Immature natural killer cell (primary cell): ENCODE measurements at places on chromosomes 1 and 21. TPM values are rescaled to one million over a fixed set of nuclear protein-coding genes. Genes with fewer than 3 reads are reported as not detected.
A peak's percentile ranks its signal among the peaks of the same experiment; 100 is the strongest.

DNA sequence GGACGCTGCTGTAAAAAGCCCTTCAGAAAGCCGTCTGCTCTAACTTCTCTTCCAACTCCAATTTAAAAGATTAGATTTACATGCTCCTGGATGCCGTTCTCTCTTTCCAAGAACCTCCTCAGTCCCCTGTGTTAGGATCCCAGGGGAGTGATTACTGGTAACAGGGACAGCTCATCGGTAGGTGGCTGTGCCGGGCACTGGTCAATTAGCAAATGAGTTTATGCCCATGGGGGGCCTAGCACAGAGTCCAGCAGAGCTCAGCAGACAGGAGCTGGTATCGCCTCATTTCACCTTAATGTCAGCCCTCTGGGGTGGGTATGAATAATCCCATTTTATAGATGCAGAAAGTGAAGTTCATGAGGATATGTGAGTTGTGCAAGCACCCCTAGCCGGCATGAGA lies 191.9 kb downstream of the GRIK3 start:
- no peak for DNase-seq

DNA sequence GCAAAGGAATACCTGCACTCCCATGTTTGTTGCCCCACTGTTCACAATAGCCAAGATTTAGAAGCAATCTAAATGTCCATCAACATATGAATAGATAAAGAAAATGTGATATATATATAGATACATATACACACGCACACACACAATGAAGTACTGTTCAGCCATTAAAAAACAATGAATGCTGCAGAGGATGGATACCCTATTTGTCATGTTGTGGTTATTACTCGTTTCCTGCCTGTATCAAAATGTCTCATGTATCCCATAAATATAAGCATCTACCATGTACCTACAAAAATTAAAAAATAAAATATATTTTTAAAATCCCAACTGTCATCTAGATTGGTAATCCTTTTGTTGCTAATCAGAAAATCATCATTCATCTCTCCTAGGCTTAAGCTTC lies 634.8 kb upstream of the ADGRL2 start:
- DNase-seq: no peak

DNA sequence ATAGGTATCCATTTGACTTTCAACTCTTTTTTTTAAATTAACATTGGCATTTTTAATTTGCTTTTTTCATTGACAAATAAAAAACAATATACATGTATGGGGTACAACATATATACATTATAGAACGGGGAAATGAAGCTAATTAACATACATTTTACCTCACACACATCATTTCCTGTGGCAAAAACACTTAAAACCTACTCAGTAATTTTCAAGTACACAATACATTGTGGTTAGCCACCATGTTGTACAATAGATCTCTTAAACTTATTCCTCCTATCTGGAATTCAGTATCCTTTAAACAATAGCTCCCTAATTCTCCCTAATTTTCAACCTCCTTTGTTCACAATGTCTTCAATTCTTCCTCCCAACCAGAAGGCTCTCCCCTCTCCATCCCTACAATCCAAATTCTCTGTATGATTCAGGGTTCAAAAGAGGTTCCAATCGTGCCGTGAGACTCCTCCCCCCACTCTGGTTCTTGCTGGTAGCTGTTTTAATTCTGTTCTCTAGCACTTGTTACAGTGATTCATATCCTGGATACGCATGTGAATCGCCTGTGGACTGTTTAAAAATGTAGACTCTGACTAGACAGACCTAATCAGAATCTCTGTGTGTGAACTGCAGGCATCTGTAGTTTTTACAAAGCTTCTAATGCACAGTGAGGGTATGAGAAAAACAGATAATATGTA lies 87.6 kb upstream of the DUSP10 start:
- DNase-seq: peak; percentile 81

GRCh38 chr21:28333578-28334075 lies 659.0 kb downstream of the LTN1 start:
- no peak for DNase-seq

DNA sequence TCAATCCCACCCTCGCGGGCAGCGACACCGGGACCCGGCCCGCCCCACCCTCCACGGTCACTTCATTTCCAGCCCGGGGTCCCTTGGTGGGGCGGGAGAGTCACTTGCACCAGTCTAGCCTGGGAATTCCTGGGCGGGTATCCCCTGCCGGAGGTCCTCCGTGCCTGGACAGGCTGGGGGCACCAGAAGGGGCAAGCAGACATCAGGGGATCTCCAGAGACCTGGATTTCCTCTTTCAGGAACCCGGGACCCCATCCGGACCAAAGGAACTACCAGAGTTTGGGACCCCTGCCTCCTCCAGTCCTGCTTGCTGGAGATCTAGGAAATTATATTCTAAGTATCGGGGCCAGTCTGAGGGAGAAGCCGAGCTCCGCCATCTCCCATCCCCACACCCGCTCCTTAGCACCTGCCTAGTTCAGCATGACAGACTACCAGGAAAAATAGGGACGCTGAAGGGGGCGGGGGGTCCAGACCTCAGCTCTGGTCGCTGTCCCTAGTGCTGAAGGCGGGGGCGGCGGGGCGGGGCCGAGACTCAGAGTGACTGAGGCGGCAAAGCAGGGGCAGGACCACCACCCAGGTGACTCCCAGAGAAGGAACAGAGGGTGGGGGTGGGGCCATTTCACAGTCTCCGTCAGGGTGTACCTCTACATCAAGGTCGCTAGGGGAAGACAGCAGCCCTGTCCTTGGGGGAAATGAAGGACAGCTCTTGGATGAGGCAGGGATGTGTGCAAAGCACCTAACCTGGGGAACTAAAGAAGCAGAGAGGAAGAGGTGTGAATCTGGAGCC lies 832 bp downstream of the HCN3 start:
- DNase-seq: peak; percentile 51

DNA sequence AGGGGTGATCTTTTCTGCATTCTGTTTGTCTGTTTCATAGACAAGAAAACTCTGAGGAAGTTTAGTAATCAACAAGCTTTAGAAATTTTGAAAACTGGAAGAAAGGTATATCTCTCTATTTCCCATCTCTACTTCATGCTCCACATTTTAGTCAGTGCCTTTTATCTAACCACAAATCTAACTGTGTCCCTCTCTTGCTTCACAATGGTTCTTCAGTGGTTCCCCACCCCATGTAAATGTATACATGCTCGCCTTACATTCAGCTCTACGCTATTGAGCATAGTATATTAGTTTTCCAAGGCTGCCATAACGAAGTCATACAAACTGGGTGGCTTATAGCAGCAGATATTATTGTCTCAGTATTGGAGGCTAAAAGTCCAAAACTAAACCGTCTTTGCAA lies 14.4 kb upstream of the SAMSN1 start:
- DNase-seq: no peak

DNA sequence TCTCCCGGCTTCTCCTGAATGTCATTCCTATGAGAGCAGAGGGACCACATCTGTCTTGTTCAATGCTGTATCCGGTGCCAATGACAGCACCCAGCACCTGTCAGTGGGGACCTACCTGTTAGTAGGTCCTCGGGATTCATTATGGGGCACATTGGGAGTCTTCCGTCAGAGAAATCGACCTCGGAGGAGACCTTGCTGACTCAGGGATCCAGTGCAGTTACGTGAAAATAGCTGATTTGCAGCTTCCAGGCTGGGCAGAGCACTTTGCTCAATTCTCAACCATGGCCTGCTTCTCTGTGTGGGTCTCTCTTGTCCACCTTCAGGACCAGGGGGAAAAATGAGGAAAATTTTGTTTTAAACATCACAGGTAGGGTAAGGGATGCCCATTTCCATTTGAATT lies 130.2 kb downstream of the PRDM2 start:
- DNase-seq: no peak

DNA sequence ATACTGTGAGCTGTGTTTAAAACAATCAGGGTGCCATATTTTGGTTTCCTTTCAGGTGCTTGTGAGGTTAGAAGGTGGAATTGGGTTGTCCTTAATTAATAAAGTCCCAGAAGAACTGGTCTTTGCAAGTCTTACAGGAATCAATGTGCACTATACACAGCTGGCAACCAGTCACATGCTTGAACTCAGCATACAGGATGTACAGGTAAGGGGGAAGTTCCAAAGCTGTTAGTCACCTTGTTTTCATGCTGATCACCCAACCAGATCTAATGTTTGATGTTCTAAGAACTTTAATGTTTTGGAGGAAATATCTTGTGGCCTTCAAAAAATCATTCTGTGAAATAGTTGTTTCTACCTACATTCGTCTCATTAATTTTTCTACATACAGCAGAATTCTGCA lies 156.3 kb downstream of the VPS13D start:
- no peak for DNase-seq

DNA sequence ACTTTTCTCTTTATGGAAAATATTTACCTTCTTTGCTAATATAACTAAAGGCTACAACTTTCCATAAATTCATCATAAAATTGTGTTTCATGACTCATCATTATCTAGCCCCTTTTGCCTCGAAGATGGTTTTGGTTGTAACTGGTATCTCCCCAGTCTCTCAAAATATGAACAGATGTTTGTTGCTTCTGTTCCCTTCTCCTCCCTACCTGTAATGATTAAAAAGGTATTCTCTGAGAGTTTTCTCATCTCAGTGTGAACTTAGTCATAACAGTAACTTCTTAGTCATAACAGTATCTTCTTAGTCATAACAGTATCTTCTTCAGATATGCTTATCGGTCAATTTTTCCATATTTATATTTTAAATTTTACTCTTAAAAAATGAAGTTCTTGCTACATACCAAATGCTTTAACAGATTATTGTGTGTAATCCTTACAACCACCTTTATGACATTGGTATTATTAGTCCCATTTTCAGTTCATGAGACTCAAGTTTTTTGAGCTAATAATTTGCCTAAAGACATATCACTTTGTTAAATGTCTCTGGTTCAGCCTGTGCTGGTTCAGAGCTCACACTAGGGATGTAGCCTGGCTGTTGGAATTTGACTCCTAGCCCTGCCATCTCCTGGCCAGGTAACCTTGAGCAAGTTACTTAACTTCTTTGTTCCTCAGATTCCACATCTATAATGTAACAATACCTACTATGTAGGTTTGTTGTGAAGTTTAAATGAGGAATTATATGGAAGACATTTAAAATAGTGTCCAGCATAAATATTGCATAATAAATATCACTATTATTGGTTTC lies 32.6 kb downstream of the ATP1B1 start:
- DNase-seq: no peak

- DNase-seq: no peak
Observed at GRCh38 chr1:247494767-247495166, 36.9 kb upstream of the OR2B11 start.

DNA sequence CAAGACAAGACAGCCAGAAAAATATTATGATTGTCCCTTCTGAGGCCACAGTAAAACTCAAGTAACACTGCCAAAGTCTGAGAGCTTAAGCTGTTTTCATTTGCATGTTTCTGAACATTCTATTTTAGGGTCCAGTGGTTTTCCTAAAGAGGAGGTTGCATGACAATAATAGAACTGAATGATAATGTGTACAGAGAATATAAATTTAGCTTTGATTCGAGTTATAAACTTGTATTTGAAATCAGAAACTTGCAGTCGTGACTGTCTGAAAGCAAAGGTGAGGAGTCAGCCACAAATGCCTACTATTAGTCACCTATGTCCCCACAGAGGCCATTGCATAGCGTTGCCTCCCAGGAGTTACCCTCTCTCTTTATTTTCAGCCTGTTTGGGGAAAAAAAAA lies 363.1 kb upstream of the ADGRL2 start:
- DNase-seq: no peak

- no peak for DNase-seq
Observed at GRCh38 chr1:186188004-186188539, 187.0 kb downstream of the TPR start.

- DNase-seq: no peak
Observed at GRCh38 chr1:203089651-203090045, 3.8 kb upstream of the MYOG start.

DNA sequence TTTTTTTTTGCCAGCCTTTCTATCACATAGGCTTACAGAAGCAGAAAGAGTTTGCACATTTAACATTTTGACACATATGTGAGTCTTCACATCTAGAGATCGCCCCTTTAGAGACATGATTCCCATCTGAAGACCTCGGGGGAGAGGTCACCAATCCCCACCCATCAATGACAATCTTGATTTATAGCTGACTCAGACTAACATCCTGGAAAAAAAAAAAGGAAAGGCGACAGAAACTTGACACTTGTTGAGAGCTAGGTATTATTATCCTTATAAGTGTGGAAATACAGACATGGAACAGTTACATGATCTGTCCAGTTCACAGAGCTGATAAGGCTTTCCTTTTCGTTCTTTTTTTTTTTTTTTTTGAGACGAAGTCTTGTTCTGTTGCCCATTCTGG lies 28.0 kb upstream of the NID1 start:
- DNase-seq: no peak

DNA sequence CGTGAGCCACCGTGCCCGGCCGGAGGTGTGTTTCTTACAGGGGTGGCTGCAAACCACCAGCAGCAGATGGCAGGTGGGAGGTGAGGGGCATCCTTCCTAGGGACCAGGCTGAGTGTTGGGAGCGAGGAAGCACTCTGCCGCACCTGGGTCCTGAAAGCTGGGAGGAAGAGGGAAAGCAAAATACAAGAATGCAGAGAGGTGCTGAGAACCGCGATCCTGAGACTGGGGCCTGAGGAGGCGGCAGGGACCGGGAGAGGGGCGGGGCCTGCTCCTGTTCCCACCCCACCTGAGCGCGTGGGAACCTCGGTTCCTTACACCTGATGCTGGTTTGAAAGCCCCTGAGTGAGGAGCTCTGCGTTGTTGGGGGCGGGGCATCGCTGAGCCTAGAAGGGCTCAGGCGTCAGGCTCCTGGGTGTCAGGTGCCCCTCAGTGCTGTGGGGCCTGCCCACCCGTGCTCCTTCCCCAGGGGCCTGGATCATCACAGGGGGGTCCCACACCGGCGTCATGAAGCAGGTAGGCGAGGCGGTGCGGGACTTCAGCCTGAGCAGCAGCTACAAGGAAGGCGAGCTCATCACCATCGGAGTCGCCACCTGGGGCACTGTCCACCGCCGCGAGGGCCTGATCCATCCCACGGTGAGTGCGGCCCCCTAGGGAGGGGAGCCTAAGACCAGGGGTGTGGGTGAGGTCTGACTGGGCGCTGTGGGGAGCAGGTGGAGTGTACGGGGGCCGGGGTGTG lies 15.5 kb downstream of the TRPM2 start:
- peak; percentile 29 for DNase-seq

GRCh38 chr1:109864047-109864822 lies 46.4 kb upstream of the CSF1 start:
- no peak for DNase-seq

DNA sequence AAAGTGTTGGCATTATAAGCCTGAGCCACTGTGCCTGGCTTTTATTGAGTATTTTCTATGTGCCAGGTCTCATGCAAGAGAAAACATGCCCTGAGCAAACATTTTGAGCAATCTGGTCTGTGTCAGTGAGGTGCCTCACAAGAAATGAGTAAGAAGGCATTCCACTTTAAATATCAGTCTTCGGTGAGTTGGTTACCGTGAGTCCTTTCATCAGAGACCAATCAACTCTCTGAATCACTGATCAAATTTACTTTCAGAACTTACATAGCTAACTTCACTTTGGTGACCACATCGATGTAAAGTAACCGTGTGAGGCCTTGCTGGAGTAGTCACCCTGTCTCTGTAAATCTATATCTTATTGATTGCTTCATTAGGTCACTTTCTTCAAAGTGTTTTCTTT lies 14.3 kb upstream of the DDX59 start:
- DNase-seq: no peak

The ZNF648 gene
- not detected for polyA plus RNA-seq

The MAP3K7CL gene
- polyA plus RNA-seq: 18.8 TPM

The VSIG8 gene
- polyA plus RNA-seq: not detected

The IFNLR1 gene
- polyA plus RNA-seq: 0.42 TPM

The PIK3R3 gene
- 7.7 TPM for polyA plus RNA-seq
